ENCODE measurements at places on chromosomes 1 and 21.

DNA sequence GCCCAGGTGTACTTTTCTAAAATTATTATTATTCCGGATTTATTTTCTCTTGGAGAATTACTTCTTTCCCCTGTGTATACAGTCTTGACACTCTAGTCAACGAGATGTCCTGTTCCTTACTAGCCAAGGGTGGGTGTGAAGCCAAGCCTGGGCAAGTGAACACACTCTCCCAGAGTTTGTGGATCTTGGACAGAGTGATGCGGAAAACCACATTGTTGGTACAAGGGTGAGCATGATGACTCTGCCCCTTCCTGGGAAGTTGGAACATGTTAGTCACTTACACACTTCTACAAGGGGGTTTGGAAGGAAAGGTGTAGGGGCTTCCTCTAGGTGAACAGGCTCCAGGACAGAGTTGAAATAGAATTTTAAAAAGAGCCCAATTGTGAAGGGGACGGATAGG lies 20.0 kb upstream of the RD3 start:
- no peak for ATAC-seq

GRCh38 chr1:212752934-212753497 lies 38.6 kb downstream of the NSL1 start:
- peak; percentile 58 for ATAC-seq

GRCh38 chr1:12035312-12035711 lies 16.0 kb downstream of the MIIP start:
- no peak for ATAC-seq

- ATAC-seq: no peak
Measured at GRCh38 chr1:176515310-176515709, 52.3 kb downstream of the PAPPA2 start.

- ATAC-seq: no peak
Measured at GRCh38 chr1:210259561-210259960, 27.0 kb downstream of the SERTAD4 start.

- no peak for ATAC-seq
Measured at GRCh38 chr1:21256776-21257175, 33.5 kb downstream of the ECE1 start.

DNA sequence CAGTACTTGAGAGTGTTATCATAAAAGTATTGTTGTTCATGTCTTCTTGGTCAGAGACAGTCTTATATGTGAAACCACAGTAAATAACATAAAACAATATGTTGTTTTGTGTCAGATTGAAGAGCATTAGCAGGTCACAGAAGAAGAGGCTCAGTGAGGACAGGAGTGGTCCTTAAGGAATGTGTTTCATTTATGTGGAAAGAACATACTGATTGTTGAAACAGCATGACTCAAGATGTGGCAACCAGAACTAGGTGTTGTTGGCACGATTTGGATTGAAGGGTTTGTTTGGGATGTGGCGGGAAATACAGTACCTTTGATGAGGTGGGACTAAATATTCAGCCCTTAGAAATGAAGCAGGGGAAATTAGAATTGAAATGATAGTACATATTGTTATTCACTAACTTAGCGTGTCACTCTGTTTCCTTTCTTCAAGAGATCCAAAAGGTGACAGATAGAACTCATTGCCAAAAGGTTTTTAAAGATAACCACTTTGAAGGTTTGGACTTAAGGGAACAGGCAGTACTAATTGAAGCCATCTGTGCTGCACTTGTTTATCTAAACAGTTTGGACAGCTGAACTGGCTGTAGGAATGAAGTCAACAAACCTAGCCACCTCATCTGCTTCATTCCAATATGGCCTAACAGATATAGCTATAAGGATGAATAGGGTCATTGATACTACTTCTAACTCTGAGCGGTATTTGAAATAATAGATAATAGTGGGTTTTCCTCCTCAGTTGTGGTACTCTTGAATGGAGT lies 14.4 kb downstream of the RALGPS2 start:
- ATAC-seq: no peak

GRCh38 chr1:181345146-181345545 lies 138.2 kb upstream of the CACNA1E start:
- no peak for ATAC-seq

DNA sequence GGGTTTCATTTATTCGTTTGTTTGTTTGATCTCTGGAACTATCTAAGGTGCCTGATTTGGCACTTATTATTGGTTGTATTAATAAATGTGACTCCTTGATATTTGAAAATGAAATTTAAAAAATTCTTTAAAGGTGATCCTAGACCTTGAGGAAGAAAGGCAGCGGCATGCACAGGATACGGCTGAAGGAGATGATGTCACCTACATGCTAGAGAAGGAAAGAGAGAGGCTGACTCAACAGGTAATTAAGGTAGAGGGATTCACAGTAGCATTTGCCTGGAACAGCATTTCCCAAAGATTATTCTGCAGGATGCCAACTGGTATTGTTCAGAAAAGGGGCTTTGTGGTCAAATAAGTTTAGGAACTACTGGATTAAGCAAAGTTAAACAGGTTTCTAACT lies 54.4 kb upstream of the WNT2B start:
- no peak for ATAC-seq

GRCh38 chr1:2559509-2560298 lies 3.5 kb downstream of the TNFRSF14 start:
- ATAC-seq: no peak

- no peak for ATAC-seq
Measured at GRCh38 chr21:31136891-31137290, 98.6 kb upstream of the KRTAP19-8 start.

- ATAC-seq: peak; percentile 95
Measured at GRCh38 chr1:246608616-246609376, 42.5 kb downstream of the CNST start.

GRCh38 chr1:185427264-185427663 lies 110.2 kb upstream of the IVNS1ABP start:
- ATAC-seq: no peak

DNA sequence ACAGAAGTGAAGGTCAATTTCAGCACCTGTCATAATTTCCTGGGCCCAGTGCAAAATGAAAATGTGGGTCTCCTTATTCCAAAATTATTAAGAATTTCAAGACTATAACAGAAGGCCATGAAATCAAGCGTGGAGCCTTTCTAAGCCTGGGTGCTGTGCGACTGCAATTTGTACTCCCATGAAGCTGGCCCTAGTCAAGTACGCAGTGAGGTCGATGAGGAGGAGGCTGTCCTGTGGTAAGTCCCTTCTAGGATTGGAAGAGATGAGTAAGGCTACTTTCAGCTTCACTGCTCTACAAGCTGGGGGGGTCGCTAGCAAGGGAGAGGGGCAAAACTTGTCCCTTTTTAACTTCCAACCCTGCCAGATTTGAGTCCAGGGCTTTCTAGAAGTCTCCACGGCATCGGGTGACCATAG lies 410 bp upstream of the NUDC start:
- ATAC-seq: peak; percentile 70

DNA sequence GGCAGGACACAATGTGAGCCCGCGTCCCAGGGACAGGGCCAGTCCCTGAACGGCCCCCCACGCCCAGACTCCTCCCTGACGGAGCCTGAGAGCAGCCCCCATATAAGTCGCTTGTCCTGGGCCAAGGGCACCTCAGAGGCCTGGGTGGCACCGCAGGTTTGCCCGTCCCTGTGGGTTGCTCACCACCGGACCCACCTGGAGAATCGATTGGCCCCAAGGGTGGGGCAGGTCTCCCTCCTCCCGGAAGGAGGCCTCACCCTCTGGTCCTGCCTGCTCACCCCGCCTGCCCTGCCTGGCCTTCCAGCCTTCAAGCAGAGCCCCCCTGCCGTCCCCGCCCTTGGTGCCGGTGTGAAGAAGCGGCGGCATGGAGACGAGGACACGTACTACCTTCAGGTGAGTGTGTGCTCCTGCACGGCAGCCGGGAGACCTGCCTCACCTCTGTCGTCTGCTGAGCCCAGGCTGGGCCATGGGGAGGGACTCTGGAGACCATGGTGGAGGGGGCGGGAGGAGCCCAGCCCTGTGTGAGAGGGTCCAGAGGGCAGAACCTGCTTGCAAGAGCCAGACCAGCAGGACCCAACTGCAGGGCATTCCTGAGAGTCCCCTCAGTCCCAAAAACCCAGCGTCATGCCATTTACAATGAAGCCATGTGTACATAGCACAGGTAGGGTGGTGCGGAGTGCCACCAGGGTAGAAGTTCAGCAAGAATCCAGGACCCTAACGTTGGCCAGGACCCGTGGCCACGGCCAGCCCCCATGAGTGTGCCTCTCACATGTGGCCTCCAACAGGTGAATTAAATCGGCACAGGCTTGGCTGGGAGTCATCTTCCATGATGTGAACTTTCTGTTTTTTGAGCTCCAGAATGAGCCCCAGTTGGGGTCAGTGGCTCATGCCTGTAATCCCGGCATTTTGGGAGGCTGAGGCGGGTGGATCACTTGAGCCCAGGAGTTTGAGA lies 24.1 kb upstream of the CCDC27 start:
- no peak for ATAC-seq

DNA sequence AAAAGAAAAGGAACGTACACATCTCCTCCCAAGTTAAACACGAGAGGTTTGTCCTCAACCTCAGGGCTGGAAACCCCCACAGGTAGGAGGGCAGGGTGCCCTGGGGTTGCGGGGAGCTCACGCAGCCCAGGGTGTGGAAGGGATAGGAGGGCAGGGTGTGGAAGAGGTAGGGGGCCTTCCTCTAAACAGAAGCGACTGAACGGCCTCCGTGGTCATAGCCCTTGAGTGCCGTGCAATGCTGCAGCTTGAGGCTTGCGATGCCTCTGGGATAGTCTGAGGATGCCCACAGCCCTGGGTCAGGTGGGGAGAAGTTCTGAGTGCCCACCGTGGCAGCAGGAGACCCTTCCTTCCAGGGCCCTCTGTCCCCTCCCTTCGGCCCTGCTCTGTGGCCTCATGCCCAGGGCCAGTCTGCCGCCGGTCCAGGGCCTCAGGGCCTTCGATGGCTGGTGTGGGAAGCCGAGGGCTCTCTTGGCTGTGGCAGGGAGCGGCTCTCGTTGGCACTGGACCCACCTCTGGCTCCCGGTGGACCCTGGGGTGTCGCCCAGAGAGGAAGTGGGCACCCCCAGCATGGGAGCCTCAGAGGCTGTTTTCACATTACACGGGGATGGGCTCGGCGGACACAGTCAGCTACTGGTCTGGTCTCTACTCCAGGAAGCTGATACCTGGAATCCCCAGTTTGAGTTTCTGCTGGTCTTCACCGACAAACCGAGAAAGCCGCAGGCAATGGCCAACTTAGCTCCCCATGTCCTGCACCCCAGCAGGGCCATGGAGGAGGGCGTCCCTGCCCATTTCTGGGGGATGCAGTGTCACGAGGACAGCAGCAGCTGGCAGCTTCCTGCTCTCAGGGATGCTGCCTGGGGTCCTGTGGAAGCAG lies 6.4 kb upstream of the CDK11B start:
- no peak for ATAC-seq

DNA sequence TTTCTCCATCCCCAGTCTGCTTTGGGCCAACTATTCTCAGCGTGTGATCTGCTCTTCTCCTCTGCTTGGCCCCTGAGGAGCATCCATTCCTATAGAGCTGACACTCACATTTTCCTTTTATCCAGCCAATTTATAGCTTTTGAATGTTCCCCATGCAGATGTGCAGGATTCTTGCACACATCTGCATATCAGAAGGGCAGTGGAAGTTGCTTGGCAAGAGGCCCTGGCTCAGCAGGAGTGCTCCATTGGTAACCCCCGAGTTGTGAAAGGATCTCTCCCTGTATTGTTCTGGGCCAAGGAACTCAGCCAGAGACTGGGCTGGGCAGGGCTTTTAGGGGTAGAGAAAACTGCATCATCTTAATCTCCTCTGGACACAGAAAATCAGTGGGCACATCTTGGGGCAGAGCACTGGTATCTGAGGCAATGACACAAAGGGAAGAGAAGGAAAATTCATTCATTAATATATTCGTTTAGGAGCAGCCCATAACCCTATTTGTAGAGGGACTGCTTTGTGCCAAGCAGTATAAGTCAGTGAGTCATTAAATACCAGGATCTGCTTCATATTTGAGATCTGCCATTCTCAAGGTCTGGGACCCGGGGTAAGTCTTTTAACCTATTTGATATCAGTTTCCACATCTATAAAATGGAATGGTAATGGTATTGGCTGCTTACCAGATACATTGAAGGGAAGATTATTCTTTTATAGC lies 31.0 kb upstream of the BEND5 start:
- ATAC-seq: no peak

DNA sequence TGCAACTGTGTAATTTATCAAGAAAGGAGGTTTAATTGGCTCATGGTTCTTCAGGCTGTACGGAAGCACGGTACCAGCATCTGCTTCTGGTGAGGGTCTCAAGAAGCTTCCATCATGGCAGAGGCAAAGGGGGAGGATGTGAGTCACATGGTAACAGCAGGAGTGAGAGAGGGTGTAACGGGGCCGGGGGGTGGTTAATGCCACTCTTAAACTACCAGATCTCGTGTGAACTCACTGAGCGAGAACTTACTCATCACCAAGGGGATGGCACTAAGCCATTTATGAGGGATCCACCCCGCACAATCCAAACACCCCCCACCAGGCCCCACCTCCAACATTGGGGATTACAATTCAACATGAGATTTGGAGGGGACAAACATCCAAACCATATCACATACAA lies 21.0 kb upstream of the IFFO2 start:
- no peak for ATAC-seq

GRCh38 chr21:14533499-14534428 lies 12.4 kb downstream of the SAMSN1 start:
- peak; percentile 81 for ATAC-seq

DNA sequence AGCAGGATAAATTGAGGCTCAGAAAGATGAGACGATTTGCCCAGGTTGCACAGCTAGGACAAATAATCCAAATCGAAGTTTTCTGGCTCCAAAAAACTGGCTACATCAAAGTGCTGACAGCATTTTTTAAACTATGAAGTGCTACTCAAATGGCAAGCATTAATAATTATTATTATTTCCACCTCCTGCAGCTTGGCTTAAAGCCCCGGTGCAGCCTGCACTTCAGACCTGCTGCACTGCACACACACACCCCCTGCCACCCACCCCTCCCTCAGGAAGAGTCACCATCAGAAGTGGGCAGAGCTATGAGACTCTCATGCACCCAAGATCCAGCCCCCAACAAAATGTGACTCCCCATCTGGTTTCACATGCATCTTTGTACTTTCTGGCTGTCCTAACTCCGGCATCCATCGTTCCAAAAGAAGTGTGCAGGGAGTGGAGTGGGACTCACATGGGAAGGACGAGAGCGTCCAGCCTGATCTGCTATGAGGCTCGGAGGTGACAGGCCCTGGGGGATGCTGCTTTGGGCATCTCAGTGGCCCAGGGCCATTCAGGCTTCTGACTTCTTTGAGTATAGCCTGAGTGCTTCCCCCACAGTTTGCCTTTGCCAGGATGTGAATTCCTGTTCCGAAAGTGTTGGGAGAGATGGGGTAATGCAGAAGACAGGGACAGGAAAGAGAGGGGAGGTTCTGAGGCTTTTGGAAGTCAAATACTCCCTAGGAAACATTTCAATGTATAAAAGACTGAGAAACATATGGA lies 65.0 kb upstream of the FAM20B start:
- ATAC-seq: no peak

DNA sequence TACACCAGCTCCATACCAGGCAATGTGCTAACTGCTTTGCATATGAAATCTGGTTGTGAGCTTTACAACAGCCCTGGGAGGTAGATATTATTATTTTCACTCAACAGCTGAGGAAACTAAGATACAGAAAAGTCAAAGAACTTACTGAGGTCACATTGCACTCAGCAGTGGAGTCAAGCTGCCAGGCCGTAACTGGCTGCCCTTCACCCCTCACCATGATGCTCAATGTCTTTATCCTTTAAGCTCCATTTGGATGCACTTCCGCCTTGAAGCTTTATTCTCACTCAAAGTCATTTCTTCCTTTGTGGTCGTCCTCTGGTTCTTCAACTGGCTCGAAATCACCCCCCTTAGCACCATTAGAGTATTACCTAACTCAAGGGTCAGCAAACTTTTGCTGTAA lies 81.7 kb upstream of the RALGPS2 start:
- ATAC-seq: no peak

Measured in activated T-helper 17 cell treated with anti-CD3 and anti-CD28 coated beads, Interleukin-2, amount 50 U/mL, for 72 hours (primary cell).